ENCODE measurements at places on chromosomes 12 and 14.

DNA sequence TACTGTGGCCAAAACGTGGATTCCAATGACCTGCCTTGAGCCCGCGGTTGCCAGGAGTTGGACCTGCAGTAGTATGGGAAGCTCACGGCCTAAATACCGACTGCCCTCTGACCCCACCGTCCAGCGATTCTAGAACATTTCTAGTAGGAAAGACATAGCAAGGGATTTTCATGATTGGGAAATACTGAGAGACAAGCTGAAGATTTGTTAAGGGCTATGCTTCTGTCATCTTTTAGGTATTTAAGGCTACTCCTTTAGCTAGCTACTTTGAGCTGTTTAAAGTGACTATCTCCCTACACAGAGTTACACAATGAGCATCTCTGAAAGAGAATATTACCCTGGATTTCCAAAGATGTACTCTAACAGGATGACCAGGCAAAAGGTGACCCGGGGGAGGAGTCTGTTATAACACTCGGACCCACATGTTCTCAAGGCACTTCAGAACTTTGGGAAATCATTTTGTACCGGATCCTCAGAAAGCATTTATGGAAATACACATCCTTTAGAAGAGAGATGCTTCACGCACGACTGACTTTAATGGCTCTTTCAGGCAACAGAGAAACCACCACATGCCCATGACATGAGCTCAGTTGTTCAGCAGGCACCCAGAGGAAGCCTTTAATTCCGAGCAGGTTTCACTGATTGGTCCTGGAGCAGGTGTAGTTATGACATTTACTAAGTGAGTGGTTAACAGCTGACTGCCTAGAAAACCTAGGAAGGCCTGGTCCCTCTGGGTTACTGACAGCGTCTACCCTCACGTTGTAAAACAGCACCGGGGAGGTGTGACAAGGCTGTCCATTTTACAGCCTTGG is 4.2 kb downstream of the BAG5 start:
- DNase-seq = no peak

DNA sequence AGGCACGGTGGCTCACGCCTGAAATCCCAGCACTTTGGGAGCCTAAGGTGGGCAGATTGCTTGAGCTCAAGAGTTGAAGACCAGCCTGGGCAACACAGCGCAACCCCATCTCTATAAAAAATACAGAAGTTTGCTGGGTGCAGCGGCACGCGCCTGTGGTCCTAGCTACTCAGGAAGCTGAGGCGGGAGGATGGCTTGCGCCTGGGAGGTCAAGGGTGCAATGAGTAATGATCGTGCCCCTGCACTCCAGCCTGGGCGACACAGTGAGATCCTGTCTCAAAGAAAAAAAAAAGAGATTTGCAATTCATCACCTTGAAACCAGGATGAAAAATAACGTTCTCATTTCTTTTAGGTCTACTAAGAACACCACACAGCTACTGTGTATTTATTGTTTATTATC is 4.0 kb downstream of the STX2 start:
- no peak for DNase-seq

DNA sequence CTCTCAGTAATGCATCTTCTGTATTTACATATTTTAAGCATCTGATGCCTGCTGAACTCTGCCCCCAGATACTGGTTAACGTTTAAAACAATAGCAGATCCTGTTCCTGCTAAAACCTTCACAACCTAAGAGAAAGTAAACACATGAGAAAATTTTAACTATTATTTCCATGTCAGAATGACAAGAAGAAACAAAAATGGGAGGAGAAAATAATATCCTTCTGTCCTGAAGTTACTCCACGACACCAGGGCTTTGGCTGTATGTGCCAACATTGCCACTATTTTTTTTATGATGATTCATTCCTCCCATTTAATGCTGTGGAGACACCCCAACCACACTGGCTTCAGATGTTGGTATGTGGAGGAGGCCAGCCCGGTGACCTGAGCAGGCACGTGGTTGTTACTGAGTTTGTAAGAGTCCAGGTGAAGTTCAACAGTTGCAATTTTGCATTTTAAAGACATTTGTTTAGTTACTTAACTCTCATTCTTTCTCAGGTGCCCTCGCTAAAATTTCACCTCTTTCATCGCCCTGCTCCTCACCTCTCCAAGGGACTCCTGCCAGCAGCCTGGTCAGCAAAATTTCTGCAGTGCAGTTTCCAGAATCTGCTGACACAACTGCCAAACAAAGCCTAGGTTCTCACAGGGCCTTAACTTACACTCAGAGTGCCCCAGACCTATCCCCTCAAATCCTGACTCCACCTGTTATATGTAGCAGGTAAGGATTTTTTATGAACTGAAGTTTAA is 65.5 kb upstream of the SLCO1C1 start:
- DNase-seq = no peak

DNA sequence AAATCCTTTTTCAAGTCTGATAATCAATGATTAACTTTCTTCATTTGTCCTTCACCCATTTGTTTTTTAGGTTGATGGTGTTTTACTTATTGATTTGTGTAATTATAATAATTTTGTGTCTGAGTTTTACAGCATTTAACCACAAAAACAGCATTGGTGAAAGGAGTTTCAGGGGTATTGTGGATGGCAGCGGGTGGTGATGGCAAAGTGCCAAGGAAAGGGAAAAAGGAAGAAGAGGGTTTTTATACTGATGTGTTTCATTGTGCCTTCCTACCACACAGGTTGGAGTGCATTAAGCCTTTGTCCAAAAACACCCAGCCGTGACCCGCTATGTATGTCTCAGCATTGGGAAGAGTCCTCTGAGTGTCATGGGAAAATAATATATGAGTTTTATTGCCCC is 150.3 kb downstream of the DAD1 start:
- DNase-seq = no peak

DNA sequence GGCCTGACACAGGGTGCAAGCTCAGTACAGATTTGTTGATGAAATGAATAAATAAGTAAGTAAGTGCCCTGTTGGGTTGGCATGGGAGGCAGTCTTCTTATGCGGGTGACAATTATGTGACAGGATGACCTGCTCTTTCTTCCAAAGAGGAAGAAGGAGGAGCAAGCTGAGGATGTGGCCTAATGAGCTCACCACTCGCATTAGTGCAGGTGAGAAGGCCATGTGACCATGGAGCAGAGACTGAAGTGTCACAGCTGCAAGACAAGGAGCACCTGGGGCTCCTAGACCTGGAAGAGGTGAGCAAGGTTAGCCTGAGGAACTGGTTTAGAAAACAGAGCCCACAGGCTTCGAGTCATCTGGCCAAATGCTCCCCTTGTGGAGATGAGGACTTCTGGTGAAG is 34.9 kb downstream of the LRTM2 start:
- no peak for DNase-seq

DNA sequence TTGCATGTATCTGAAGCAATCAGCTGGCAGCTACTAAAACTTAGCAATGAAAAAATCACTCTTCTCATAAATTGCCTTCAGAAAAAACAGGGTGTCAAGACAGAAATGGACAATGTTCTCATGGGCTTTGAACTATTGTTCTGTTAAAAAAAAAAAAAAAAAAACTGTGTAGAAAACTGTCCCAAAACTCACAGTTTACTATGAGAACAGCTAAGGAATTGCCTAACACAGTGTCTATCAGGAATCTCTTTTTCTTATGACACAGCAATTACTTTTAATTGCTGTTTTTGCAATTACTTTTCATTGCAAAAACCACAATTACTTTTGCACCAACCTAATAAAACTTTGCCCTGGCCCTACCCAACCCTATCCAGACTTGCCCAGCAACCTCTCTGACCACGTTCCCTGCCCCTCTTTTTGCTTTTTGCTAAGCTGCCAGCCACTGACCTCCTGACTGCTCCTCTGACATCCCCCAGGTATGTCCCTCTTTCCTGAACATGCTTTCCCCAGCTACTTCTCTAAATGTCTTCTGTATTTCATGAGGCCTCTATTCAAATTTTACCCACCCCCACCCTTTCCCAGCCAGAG is 68.0 kb upstream of the SLCO1C1 start:
- DNase-seq = no peak

DNA sequence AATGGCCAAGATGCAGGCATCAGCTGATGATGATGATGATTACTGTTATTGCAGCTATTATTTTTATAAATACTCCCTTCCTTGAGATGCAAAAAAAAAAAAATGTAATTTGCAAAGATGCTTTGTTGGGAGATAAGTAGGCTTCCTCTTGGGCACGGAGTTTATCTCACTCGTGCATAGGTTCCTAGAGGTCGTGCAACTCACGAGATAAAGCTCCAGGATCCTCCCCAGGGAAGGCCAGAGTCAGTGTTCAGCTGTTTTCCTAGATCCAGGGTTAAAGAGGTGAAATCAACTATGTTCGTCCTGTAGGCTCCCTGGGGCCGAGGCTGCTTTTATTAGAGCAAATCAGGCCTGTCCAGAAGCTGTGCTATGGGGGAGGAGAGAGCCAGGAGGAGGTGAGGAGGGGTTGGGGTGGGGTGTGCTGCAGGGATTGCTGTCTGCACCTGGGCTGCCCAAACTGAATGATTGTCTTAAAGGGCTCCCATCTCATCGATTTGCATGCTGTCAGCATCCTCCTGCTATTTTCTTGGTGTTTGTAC is 270.3 kb downstream of the NRXN3 start:
- DNase-seq = no peak

Measured in stimulated activated CD8-positive, alpha-beta memory T cell treated with anti-CD3 and anti-CD28 coated beads, Interleukin-7, amount 100 ng/mL, for 1 hour (primary cell).